ENCODE measurements at places on chromosomes 3 and 15.
A peak's percentile ranks its signal among the peaks of the same experiment; 100 is the strongest.

DNA sequence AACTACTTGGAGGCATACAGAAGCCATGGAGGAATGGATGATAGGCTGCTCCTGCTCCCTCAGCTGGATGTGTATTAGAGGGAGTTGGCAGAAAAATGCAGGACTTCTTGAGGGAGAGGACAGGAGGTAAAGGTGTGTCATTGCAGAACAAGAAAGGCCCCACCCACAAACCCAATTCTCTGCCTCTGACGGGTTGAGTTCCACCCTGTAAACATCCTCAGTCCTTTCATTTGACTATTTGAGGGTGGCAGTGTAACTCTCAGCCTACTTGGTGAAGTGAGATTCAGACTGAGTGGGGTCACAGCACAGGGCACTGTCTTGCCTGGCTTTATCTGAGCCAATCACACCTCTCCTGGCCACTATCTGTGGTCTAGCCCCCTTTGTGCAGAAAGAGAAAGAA, at the start of gene TPRG1:
Gene TPRG1 (plus strand): TSS at position 265 of the 400 bp plus-strand sequence. CDS start 35,414 bp downstream, outside the sequence.
- DNase-seq, result no peak

GRCh38 chr15:22788004-22788403, 1.6 kb downstream of the NIPA1 start:
- DNase-seq, result no peak

DNA sequence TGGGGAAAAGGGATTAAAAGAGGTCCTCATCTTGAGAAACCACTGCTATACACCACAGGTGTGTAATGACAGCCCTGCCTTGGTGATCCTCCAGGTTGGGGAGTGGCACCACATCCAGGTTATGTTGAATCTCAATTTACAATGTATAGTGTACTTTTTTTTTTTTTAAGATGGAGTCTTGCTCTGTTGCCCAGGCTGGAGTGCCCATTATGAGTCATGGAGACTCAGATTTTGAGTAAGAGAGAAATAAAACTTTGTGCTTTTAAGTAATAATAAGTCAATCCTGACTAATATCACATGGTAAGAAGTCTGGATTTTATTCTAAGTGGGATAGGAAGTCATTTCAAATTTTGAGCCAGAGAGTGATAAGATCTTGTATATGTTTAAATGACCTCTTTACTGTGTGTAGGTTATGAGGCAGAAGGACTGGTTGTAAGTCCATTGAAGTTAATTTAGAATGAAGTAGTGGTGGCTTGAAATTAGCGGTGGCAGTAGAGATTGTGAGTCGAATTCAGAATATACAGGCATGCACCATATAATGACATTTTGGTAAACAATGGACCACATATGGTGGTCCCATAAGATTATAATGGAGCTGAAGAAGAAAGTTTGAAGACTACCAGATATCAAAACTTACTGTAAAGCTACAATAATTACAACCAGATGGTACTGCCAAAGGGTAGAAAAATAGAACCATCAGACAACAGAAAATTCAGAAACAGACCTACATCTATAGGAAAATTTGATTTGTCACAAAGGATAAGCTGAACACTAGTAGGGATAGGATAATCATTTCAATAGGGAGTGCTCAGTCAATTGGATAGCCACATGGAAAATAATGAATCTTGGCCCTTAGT, 20.7 kb downstream of the POPDC2 start:
- DNase-seq, result no peak

DNA sequence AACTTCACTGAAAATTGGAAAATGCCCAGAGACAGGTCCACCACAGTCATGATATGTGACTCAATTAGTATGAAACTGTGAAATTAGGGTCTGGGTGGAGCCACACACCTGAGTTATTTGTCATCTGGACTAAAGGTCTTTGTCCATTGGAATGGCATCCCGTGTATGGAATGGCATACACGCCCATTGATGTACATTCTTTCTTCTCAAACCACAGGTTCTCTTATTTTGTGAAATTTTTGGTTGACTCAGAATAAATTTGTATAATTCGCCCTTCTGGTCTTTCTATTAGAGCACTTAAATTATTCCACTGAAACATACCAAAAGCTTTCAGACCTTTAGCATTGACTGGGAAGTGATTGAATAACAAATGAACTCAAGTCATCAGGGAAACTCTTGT, 66.8 kb upstream of the UBE2E1 start:
- DNase-seq, result no peak

DNA sequence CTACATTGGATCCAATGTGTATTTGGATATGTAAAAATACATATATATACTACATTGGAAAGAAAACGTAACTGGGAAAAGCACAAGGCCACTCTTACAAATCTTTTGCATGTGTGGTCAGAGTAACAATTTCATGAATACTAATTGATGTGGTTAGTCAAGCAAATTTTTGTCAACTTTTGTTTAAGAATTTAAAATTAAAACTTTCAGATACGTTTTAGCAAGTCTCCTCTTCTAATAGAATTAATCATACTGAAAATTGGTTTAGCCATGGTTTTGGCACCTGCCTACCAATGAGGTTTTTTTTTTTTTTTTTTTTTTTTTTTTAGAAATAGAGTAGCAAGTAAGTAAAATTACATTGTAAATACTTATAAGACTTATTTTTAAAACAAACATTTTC, 153.0 kb upstream of the CGNL1 start:
- DNase-seq, result no peak

DNA sequence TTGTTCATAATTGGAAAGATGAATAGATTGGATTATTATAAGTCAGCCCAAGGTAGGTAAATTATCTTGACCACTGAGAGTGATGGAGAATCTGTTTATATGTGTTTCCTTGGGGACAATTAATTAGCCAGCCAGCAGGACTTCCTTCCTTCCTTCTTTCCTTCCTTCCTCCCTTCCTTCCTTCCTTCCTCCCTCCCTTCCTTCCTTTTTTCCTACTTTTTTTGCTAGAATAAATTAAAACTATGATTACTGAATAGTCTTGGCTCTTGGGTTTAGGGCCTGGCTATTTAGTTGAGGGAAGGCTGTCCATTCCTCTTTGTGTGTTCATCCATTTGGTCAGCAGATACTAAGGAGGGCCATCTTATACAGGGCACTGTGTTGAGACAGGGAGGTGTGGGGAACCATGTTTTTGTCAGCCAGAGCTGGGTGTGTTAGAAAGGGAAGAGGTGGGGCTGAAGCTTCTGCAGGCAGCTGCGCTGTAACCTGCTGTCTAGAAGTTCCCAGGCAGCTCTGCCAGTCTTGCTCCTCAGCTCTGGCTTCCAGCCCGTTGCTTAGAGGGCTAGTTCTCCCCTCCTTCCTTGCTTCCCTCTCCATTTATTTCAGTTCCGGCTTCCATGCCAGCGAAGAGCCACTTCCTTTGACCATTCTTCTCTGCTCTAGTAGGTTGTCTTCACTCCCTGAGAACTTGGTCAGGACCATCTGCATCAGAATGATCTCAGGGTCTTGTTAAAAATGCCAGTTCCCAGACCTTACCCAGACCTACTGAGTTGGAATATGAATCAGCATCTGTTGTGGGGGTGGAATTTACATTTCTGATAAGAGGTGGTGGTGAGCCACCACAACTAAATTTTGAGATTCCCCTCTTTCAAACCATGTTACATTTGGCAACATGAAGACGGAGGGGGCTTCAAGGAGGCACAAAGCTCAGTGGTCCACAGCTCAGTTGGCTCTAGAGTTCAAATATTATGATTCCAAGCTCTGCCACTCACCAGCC, 113.9 kb downstream of the DGKG start:
- no peak for DNase-seq

GRCh38 chr3:43074901-43075689, 30.8 kb downstream of the POMGNT2 start:
- DNase-seq, result no peak

GRCh38 chr15:100665570-100665969, 63.2 kb downstream of the ASB7 start:
- DNase-seq, result no peak

DNA sequence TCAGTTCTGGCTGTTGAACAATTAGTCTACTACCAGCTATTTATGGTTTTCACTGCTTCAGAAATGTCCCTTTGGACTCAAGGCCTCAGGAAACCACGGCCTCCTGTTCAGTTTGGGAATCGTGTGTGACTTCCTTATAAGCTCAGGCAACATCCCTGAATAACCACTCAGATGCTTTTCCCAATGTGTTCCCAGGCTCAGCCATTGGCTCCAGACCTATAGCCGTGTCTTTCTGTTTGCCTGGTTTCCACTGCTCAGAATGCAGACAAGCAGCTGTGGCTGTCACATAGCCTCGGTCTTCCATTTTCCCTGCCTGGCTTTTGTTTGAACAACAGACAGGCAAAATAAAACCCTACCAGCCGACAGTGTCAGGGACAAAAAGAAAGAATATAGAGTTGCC, 63.2 kb upstream of the ATP2B2 start:
- DNase-seq, result peak; percentile 60

- no peak for DNase-seq
Measured at GRCh38 chr3:46674031-46674845, 19.2 kb downstream of the ALS2CL start.

DNA sequence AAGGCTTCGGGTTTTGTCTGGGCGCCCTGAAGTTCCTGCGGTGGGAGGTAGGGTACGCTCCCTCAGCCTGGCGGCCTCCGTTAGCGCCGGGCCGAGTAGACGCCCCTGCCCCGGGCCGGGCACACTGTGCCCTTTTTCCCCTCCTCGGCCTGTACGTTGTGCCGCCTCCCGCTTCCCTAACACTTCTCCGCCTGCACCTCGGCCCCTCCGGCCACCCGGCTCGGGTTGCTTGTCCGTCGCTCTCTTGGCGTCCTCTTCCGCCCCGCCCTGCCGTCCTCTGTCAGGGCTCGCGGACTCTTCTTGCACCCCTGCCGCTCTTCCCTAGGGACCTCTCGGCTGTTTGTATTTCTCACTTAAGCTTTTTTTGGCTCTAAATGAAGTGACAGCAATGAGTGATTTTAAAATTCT, 384 bp downstream of the KNL1 start:
- DNase-seq, result peak; percentile 28

DNA sequence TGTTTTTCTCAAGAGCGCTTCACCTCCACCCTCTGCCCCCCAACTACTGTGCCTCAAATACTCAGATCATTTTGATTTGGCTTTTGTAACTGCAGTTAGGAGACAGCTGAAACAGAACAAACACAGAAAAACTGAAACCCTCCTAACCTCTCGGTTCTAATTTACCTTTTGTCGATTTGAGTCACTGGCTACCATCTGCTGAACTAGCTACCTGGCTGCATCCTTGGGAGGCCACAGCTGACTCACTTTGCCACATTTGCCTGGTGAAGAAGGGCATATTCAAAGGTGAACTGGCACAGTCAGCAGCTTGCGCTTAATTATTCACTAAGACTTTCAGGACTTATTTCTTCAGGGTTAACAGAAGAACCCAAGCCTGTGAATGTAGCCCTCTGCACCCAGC, 117.7 kb downstream of the FOXB1 start:
- no peak for DNase-seq

DNA sequence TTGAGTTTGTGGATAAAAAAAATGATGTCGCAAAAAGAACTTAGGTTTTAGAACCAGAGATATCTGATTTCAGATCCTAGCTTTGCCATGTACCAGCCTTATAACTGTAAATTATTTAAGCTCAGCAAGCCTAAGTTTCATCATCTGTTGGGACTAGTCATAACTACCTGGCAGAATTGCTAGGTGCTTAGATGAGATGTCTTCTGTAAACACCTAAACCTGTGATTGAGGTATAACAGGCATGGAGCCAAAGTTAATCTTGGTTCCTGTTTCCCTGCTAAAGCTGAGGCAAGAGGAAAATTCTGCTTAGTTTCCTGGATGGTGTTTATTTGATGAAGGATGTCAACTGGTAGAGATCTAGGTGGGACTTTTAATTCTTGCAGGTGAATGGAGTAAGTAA, 331.3 kb upstream of the RBMS3 start:
- no peak for DNase-seq

- DNase-seq, result peak; percentile 61
Measured at GRCh38 chr3:118207271-118207670, 827.4 kb downstream of the IGSF11 start.

DNA sequence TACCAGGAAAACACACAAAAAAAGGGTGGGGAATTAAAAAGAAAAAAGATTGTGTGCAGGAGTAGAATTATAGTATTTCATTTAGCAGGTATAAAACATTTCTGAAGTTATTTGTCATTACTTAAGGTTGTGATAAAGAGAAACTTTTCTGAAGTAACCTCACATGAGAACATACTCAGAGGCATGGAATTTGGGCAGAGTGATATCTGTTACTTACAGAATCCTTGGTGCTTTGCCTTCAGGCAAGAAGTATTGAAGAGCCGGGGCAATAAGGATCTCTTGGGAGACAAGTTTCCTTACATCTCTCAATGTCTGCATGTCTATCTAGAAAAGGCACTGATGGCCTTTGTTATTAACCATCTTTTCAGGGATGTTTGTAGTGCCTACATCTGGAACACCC, 179.7 kb upstream of the ROBO1 start:
- DNase-seq, result no peak

DNA sequence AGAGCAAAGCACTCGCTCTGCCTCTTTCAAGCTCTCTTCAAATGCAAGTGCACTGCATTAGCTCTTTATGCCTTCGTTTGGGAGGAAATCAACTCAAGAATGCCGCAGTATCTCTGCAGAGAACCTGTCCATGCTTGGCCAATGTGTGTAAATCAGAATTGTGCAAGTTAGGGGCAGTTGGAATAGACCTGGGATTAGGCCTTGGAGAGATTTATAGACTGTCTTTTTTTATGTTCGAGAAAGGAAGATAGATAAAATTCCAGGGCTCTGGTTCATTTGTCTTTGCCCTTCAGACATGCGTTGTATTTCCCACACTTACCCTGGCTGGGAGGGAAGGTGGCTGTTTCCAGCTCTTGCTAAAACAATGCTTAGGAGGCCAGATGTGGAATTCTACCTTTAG, 163.7 kb downstream of the MOBP start:
- DNase-seq, result no peak

DNA sequence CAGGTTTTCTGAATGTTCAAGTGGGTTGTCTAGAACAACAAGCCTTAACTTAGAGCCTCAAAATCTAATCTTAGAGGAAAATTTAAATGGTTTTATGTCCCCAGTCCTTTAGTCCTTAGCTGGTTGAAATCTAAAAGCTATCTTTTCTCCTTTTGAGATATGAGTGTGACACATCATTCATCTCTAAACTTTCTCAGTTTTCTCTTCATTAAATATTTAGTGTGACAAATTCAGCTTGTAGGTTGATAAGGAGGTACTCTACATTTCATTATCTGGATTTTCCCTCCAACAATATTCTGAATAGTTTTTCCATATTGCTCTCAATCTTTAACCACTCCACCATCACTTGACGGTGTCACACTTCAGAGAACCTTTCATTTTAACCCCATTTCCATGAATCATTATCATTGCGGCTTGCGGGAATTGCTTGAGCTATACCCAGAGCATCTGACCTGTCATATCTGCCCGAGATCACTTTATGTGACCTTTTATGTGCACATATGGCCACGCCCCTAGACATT, 16.1 kb upstream of the ATP8B4 start:
- DNase-seq, result no peak

GRCh38 chr3:51970606-51971300, 3.1 kb downstream of the ABHD14B start:
- DNase-seq, result no peak

- no peak for DNase-seq
Measured at GRCh38 chr3:53671192-53671960, 174.8 kb downstream of the CHDH start.

DNA sequence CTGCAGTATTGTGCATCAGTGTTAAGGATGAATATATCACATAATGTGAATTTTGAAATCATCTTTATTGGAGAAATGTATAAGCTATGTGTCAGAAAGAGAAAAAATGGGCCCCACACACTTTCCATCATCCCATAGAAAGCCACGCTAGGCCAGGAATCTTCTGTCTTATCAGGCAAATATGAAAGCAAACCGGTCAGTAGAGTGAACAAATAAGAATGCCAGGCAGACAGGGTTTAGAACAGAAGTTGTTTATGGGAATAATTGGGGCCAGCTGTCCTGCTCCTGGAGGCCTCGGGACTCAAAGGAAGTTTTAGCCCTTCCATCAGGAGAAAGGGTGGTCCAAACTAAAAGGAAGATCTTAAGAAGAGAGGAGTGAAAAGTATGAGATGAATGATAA, 39.5 kb downstream of the ZNF280D start:
- no peak for DNase-seq

Measured in brain (organoid and tissue), 16 donors.